ENCODE measurements at places on chromosomes 1 and 21. TPM values are rescaled to one million over a fixed set of nuclear protein-coding genes. Genes with fewer than 3 reads are reported as not detected.

- no peak for DNase-seq
Measured at GRCh38 chr21:43681650-43682049, 22.3 kb downstream of the RRP1B start.

GRCh38 chr1:219806020-219806419 is 122.3 kb downstream of the SLC30A10 start:
- no peak for DNase-seq

DNA sequence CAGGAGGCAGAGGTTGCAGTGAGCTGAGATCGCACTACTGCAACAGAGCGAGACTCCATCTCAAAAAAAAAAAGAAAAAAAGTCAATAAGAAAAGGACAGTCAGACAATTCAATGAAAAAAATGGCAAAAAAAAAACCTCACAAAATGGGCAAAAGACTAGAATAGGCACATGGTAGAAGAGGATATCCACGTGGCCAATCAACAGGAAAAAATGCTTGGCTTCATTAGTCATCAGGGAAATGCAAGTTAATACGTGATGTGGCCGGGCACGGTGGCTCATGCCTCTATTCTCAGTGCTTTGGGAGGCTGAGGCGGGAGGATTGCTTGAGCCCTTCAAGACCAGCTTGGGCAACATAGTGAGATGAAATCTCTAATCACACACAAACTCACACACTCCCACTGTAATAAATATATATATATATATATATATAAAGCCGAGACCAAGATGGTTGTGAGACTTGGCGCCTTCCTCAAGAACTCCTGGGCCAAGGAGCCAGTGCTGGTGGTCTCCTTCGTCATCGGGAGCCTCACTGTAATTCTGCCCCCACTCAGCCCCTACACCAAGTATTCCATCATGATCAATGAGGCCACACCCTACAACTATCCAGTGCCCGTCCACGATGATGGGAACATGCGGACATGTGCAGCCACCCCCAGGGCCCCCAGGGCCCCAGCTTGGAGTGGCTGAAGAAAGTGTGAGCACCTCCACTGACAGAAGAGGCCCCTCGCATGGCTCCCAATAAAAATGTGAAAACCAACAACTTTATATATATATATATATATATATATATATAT is 22.9 kb upstream of the LEFTY2 start:
- no peak for DNase-seq

DNA sequence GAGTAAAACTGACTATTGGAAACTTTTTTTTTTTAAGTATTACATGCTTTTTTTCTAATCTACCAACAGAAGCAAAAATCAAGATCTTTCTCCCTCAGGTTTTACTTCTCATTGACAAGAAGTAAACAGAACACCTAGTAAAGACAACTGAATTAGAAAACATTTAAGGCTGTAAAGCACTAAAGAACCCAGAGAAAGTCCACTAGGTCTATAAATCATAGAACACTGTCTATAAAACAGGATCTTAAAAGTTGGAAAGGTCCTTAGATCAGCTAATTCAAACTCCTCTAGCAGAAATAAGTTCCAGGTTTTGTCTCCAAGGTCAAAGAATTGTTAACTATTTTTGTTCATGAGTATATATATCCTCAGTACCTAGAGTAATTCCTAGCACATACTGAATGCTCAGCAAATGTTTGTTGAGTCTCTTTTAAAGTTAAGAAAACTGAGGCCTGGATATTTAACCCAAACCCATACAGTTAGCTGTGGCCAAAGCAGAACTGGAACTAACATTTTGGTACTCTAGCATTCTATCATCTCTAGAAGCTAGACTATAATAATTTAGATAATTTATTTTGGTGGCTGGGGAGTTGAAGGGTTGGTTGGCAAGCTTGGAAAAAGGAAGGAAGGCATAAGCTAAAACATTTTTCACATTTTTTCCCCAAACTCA is 3.0 kb downstream of the EPS15 start:
- DNase-seq, result no peak

- DNase-seq, result no peak
Measured at GRCh38 chr21:35908311-35909078, 151.8 kb downstream of the SETD4 start.

DNA sequence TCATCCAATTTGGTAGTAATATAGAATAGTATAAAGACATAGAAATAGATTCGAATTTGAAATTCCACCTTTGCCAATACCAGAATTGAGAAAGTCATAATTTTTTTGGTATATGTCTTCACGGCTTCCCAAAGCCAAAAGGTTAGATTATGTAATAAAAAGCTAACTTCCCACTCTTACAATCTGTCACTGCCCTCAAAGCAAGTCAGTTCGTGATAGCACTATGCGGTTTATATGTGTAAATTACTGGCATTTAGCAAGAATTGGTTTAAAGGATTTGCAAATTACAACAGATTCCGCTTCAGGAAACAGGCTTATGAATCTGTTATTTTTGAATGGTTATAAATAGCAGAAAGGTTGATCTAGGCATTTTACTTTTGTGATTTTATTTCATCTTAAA is 679.4 kb upstream of the ADGRL2 start:
- DNase-seq, result no peak

DNA sequence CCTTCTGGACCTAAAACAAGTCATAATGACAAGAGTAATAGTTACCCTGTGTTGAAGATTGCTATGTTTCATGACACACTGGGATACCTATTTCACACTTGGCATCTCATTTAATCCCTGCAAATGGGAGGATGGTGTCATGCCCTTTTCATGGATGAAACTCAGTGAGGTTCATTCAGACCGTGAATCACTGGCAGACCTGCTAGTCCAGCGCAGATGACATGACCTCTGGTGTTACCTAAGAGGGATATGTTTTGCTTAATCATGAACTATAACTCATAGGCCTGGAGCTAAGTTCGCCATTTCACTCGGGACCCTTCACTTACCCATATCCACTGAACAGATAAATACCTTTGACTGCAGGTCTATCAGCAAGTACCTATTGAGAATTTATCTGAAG is 286.6 kb upstream of the FMN2 start:
- no peak for DNase-seq

DNA sequence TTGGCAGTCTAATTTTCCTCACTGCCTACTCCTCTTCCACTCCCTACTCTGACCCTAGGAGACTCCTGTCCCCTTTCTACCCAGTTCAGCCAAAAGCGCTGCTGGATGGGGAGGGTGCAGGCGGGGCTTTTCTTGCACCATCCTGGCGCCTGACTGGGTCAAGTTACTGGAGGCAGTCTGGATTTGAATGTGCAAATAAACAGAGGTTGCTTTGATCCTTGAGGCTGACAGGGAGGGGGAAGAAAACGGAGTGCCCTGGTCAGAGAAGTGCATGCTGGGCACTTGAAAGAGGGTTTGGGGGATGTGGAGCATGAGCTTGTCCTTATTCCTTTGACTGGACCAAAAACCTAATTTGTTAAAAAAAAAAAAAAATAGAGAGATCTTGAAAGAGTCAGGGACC is 76.8 kb upstream of the SOX13 start:
- no peak for DNase-seq

GRCh38 chr1:34087986-34088385 is 77.0 kb downstream of the CSMD2 start:
- no peak for DNase-seq

DNA sequence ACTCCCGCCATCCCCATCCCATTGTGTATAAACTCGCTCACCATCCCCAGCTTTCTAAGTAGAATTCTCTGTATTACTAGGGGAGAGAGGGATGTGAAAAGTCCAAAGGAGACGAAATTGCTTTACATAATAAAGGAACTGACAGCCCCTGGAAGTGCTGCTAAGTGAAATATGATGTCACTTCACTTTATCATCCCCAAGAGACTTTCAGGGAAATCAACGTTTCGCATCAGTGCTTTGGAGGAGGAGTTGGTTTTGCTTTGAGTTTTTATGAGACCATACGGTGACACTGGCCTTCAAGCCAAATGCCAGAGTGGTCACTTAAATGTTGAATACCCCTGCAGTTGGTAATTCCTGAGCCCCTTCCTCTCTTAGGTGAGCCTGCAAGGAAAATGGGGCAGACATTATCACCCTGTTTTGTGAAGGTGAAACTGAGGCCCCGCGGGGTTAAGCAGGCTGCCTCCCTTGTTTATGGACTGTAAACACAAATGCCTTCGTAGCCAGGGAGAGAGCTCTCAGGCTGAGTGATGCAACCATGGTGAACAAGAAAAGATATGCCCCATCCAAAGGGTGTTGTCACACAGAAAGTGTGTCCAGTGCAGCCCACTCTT is 58.4 kb upstream of the KAZN start:
- no peak for DNase-seq

DNA sequence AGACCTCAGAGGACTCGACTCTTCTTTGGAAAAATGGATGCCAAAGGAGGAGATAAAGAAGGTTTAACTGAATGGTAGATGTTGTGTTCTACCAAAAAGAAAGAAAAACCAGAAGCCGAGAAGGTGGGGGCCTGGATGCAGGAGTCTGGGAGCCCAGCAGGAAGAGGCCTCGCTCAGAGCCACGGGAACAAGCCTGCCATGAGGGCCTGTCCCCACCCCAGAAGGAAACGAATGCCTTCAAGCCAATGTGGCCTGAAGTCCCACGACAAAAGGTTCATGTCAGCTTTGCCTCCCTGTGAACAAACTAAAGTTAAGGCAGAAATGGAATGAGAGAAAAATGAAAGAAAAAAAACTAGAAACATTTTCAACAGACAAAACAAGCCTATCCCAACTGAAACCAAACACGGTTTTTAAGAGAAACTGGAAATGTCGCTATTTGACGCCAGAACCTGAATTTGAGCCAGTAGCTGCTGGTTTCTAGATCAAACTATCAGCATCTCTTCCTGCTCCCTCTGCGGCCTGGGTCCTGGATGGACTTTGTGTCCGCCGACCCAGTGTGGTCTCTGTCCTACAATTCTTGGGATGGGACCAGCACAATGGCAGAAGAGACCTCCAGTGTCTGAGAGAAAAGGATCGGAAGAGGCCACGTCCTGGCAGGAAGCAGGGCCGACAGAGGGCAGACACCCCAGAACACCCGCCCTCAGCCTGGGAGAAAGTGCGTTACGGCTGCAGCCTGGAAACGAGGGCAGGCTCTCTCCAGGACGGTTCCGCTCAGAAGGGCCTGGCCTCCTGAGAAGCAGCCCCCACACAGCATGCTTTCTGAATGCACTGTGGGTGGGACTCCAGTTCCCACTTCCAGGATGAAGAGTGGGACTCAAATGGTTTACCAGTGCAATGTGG is 35.2 kb downstream of the SLC45A1 start:
- no peak for DNase-seq

- no peak for DNase-seq
Measured at GRCh38 chr1:20136249-20136648, 2.9 kb upstream of the PLA2G2F start.

DNA sequence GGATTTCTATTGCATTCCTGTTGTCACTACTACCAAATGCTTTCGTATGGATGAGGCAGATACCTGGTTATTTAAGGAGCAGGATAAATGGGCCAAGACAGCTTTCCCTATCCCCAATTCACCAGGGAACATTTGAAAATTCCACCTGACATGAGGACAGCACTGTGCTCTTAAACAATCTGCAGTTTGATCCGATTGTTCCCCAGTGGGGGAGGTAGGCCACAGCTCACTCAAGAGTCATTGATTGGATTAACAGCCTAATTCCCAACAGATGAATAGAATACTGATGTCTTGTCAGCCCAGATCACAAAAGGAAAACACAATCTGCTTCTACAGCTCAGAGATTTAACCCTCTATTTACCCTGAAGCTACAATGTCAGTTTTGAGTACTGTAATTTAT is 123.9 kb downstream of the LHX4 start:
- DNase-seq, result no peak

DNA sequence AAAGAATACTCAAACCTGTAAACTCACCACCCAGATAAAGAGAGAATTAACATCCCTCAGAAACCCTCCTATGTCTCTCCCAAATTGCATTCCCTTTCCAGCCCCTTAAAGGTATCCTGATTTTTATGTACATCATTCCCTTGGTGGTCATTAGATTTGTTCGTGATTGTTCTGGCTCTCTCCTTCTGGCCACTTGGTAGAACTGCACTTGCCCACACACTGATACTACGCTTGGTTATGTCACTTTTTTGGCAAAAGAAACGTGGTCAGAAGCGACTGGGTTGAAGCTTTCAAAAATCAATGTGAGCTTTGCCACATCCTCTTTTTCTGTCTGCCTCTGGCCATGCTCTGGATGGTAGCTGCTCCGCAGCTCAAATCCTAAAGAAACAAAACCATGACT is 76.3 kb downstream of the KRTAP19-8 start:
- DNase-seq, result no peak

DNA sequence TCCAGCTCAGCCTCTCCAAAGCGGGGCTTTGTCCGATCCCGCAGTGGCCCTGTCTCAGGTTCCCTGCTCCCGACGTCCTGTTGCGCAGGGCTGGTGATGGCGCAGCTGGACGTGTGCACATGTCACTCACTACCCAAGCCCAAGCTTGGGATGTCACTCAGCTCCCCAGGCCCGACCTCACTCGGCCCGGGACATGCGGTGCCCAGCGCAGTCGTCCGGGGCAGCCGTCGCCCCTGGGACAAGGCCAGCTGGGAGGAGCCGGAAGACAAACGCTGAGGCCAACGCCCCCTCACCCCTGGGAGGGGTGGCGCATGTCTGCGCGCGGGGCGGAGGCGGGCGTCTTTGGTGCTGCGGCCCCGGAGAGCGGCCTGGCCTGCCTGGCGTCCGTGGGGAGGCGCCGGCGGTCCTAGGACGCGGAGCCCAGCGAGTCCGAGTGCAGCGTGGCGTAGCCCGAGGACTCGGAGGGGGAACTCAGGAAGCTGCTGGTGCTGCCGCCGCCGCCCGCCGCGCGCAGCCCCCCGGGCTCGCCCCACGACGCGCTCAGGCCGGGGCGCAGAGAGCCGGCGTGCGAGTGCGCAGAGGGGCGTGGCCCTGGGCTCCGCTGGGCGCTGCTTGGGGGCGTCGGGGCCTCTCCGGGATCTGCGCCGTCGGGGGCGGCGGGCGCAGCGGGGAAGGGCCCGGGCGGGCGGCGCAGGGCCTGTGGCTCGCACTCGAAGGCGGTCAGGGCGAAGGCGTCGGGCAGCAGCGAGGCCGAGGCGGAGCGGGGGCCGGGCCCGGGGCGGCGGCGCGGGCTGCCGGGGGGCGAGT is 5.2 kb downstream of the HES3 start:
- DNase-seq, result no peak

DNA sequence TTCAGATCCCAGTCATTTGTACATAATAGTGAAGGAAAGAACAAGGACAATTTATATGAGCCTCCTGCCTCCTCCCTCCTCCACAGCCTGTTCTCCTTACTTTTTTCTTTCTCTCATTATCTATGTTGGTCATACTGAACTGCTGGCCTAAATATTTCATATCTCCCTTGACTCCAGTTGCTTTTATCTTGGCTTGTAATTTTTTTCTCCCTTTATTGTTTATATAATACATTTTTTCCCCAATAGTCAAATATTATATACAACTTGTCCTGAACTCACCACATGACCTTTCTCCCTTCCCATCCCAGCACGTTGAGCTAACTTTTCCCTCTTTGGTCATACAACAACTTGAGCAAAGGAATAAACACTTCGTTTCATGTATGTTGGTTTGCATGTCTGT is 752.1 kb downstream of the LTN1 start:
- no peak for DNase-seq

LCE1C gene
- total RNA-seq, result not detected

CNR2 gene
- total RNA-seq, result 0.66 TPM

TACSTD2 gene
- not detected for total RNA-seq

NUDT17 gene
- total RNA-seq, result 1.9 TPM

ITLN2 gene
- total RNA-seq, result 37.0 TPM

A3GALT2 gene
- total RNA-seq, result not detected

PCSK9 gene
- 5.8 TPM for total RNA-seq

OR6K3 gene
- total RNA-seq, result not detected

CACHD1 gene
- 5.5 TPM for total RNA-seq

CD84 gene
- 2.7 TPM for total RNA-seq
